SK-N-SH (cell line): ENCODE measurements at places on chromosomes 13 and 19. TPM values are rescaled to one million over a fixed set of nuclear protein-coding genes. Genes with fewer than 3 reads are reported as not detected.

The PCDH20 gene
- polyA plus RNA-seq = 0.02 TPM in 1 of 2 replicates, not detected in the other

GRCh38 chr13:95784161-95784899, 107.4 kb downstream of the DNAJC3 start:
- no peak overlapping the region for H3K4me3 ChIP-seq
- H3K27me3 ChIP-seq = no peaks in the 10 kb centered on the region
- H3K4me1 ChIP-seq = peaks cover 8% of the 10 kb centered on the region; the same call in 1 of the 2 replicates
- H3K36me3 ChIP-seq = peaks cover 8% of the 10 kb centered on the region; the same call in 1 of the 2 replicates
- H3K27ac ChIP-seq = peak overlapping the region; percentile 51

The CYSLTR2 gene
- 0.12 and 0.41 TPM in 2 replicates for polyA plus RNA-seq

The RFPL4A gene
- 0.06 TPM in 1 of 2 replicates, not detected in the other for polyA plus RNA-seq

GRCh38 chr19:1837625-1838105, 10.6 kb downstream of the REXO1 start:
- DNase-seq = peak; percentile 95
- no peaks in the 10 kb centered on the region for H3K27me3 ChIP-seq
- H3K27ac ChIP-seq = no peak overlapping the region
- H3K4me1 ChIP-seq = no peaks in the 10 kb centered on the region

The SMIM17 gene
- polyA plus RNA-seq = 0.05 and 0.06 TPM in 2 replicates

- no peak overlapping the region for H3K27ac ChIP-seq
- no peaks in the 10 kb centered on the region for H3K36me3 ChIP-seq
- peaks cover 7% of the 10 kb centered on the region; the same call in 1 of the 2 replicates for H3K4me1 ChIP-seq
- no peak for DNase-seq
- no peaks in the 10 kb centered on the region for H3K27me3 ChIP-seq
Observed at GRCh38 chr13:94154367-94154766, 325.1 kb downstream of the DCT start.

The LMO7 gene
- 83.6 and 94.9 TPM in 2 replicates for polyA plus RNA-seq

DNA sequence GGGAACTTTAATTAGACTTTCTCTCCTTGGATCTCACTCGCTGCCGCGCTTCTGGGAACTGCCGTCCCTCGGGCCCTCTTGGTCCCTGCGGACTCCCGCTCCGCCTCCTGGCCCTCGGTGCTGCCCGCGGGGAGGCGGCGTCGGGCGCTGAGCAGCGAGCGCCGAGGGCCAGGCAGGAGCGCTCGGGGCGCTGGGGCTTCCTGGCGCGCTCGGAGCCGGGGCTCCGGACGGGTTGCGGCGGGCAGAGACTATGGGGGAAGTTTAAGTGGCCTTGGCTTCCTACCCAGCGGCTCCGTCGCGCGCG, 704 bp downstream of the CHST8 start:
- H3K4me1 ChIP-seq = no peaks in the 10 kb centered on the region
- no peak overlapping the region for H3K4me3 ChIP-seq
- H3K36me3 ChIP-seq = no peaks in the 10 kb centered on the region
- no peak overlapping the region; the same call in 1 of the 2 replicates for H3K27ac ChIP-seq
- H3K27me3 ChIP-seq = peaks cover 17% of the 10 kb centered on the region; the same call in 1 of the 2 replicates

DNA sequence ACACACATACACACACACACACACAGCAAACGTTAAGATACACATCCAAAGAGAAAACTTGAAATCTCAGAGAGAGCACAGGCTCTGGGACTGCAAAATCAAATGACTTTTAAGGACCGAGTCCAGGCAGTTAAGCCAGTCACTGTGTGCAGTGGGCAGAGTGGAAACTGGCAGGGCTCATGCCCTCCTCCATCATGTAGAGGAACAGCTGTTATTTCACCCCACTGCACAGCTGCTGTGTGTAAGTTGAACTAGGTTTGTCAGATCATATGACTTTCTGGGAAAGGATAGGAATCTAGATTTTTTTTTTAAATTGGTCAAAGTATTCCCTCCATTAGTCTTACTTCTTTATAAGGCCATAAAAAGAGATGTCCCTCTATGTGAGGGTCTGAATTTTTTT, 1002.1 kb downstream of the UQCRFS1 start:
- H3K27ac ChIP-seq = no peak overlapping the region
- H3K4me1 ChIP-seq = no peaks in the 10 kb centered on the region
- H3K36me3 ChIP-seq = no peaks in the 10 kb centered on the region
- H3K4me3 ChIP-seq = no peak overlapping the region

The KIR3DL1 gene
- not detected in 2 replicates for polyA plus RNA-seq

DNA sequence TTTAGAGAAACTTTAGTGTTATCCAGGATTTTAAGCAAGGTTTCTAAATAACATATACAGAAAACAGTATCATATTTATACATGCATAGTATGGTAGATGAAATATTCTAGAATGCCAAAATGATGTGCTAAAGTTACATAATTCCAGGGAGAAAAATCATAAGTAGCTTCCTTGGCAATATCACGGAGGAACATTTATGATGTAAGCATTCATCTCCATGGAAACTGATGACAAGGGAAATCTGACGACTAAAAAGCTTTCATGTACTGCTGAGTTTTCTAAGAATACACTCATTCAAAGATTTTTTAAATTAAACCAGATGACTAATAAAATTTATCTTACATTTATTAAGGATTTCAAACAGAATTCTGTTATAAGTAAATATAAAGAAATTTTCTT, 4.7 kb downstream of the TEX30 start:
- DNase-seq = no peak
- no peak overlapping the region for H3K27ac ChIP-seq
- H3K27me3 ChIP-seq = no peaks in the 10 kb centered on the region
- no peak overlapping the region for H3K4me3 ChIP-seq
- H3K36me3 ChIP-seq = peaks cover 11% of the 10 kb centered on the region

The ZNF100 gene
- polyA plus RNA-seq = 0.93 and 1.1 TPM in 2 replicates

- peaks cover 6% of the 10 kb centered on the region for H3K36me3 ChIP-seq
- H3K27me3 ChIP-seq = no peaks in the 10 kb centered on the region
- H3K4me3 ChIP-seq = no peak overlapping the region
- DNase-seq = no peak
- no peak overlapping the region for H3K27ac ChIP-seq
Observed at GRCh38 chr19:7427944-7428343, 60.9 kb downstream of the PEX11G start.

The CEACAM1 gene
- 0.49 and 0.53 TPM in 2 replicates for polyA plus RNA-seq

The ZNF626 gene
- 2.2 and 3.2 TPM in 2 replicates for polyA plus RNA-seq

- no peaks in the 10 kb centered on the region for H3K27me3 ChIP-seq
- DNase-seq = no peak
- no peaks in the 10 kb centered on the region; the same call in 1 of the 2 replicates for H3K4me1 ChIP-seq
- no peaks in the 10 kb centered on the region for H3K36me3 ChIP-seq
- no peak overlapping the region for H3K4me3 ChIP-seq
- peak overlapping the region; percentile 70 for H3K27ac ChIP-seq
Observed at GRCh38 chr13:40406405-40407120, 259.9 kb downstream of the FOXO1 start.

- H3K4me3 ChIP-seq = no peak overlapping the region
- no peaks in the 10 kb centered on the region for H3K36me3 ChIP-seq
- H3K4me1 ChIP-seq = peaks cover 10% of the 10 kb centered on the region; the same call in 1 of the 2 replicates
Observed at GRCh38 chr19:50427997-50428425, 4.7 kb upstream of the MYBPC2 start.

DNA sequence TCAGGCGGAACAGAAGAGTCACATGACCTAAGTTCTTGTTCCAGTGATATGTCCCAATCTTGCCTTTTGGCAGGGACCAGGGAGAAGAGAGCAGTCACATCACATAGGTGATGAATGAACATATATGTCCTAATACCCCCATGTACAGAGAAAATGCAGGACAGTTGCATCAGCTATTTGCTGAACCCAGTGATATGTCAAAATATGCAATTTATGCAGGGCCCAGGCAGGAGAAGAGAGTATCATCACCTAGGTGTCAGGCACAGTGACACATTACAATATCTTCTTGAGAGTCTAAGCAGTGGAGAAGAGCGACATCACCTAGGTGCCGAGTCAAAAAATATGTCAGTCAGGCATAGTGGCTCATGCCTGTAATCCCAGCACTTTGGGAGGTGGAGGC, 139.9 kb downstream of the ZNF675 start:
- H3K27ac ChIP-seq = no peak overlapping the region
- no peak overlapping the region for H3K4me3 ChIP-seq
- no peak for DNase-seq
- H3K4me1 ChIP-seq = no peaks in the 10 kb centered on the region
- no peaks in the 10 kb centered on the region for H3K27me3 ChIP-seq
- H3K36me3 ChIP-seq = no peaks in the 10 kb centered on the region

- H3K4me1 ChIP-seq = no peaks in the 10 kb centered on the region
- H3K4me3 ChIP-seq = no peak overlapping the region
- H3K27me3 ChIP-seq = no peaks in the 10 kb centered on the region
- no peaks in the 10 kb centered on the region for H3K36me3 ChIP-seq
- H3K27ac ChIP-seq = no peak overlapping the region
Observed at GRCh38 chr13:103229674-103230073, 163.5 kb upstream of the SLC10A2 start.

The CPB2 gene
- not detected in 2 replicates for polyA plus RNA-seq

- H3K27ac ChIP-seq = peak overlapping the region; percentile 84
- H3K27me3 ChIP-seq = no peaks in the 10 kb centered on the region
- DNase-seq = no peak
- no peaks in the 10 kb centered on the region for H3K36me3 ChIP-seq
- H3K4me1 ChIP-seq = peaks cover 24% of the 10 kb centered on the region; the same call in 1 of the 2 replicates
Observed at GRCh38 chr19:44587963-44588770, 25.2 kb upstream of the IGSF23 start.

DNA sequence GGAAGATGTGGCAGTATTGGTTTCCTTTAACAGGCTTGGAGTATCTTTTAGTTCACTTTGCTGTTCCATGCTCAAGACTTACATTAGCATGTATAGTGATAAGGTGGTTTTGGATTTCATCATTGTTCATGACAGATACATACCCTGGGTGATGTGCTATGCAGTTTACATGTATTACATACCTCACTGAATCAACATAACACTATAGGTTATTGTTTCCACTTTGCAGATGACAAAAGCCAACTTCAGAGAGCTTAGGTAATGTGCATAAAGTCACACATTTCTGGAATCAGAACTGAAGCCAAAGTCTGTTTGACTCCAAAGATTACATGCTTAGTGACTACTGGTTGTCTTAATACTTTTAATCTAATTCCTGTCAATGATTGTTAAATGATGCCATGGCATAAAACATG, 7.1 kb downstream of the COMMD6 start:
- no peak overlapping the region for H3K4me3 ChIP-seq
- no peak for DNase-seq
- H3K27ac ChIP-seq = no peak overlapping the region
- H3K27me3 ChIP-seq = no peaks in the 10 kb centered on the region

The ERFL gene
- 0.03 and 0.07 TPM in 2 replicates for polyA plus RNA-seq

GRCh38 chr19:35309481-35310279, 17.7 kb downstream of the MAG start:
- no peak overlapping the region for H3K4me3 ChIP-seq
- H3K4me1 ChIP-seq = no peaks in the 10 kb centered on the region
- no peak for DNase-seq

GRCh38 chr13:99028890-99029289, 51.0 kb upstream of the DOCK9 start:
- no peak overlapping the region for H3K27ac ChIP-seq
- no peaks in the 10 kb centered on the region for H3K4me1 ChIP-seq
- no peaks in the 10 kb centered on the region for H3K27me3 ChIP-seq
- H3K4me3 ChIP-seq = no peak overlapping the region

The ZNF527 gene
- 1.9 and 2.1 TPM in 2 replicates for polyA plus RNA-seq

The MTUS2 gene
- polyA plus RNA-seq = 1.2 and 1.7 TPM in 2 replicates

DNA sequence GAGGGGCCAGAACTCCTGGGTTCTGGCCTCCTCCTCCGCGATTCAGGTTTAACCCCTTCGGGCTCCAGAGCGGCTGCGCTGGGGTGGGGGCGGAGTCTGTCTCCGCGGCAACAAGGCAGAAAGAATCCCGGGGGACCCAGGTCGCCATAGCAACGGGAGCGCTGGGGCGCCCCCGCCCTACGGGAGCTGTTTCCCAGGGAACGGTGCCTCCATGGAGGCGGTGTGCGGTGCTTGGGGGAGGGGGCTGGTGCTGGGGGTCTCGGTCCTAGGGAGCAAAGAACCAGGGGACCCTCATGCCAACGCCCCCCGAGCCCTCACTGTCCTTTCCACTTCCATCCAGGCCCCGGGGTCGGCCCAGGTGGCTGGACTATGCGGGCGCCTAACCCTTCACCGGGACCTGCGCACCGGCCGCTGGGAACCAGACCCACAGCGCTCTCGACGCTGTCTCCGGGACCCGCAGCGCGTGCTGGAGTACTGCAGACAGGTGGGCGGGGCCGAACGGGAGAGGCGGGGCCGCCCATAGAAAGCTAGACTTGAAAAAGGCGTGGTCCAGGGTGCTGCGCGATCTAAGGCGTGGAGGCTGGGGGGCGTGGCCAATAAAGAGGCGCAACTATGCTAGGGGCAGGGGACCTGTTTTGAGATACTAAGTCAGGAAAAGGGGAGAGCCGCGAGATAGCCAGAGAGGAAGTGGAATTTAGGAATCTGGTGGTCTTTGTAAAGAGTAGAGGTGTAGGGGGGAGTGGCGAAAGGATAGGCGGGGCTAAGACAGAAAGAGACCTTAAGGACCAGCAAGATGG, 1.2 kb downstream of the APLP1 start:
- H3K36me3 ChIP-seq = no peaks in the 10 kb centered on the region
- no peaks in the 10 kb centered on the region for H3K27me3 ChIP-seq
- peak overlapping the region; percentile 52 for H3K4me3 ChIP-seq
- DNase-seq = peak; percentile 89
- H3K27ac ChIP-seq = peak overlapping the region; percentile 75

DNA sequence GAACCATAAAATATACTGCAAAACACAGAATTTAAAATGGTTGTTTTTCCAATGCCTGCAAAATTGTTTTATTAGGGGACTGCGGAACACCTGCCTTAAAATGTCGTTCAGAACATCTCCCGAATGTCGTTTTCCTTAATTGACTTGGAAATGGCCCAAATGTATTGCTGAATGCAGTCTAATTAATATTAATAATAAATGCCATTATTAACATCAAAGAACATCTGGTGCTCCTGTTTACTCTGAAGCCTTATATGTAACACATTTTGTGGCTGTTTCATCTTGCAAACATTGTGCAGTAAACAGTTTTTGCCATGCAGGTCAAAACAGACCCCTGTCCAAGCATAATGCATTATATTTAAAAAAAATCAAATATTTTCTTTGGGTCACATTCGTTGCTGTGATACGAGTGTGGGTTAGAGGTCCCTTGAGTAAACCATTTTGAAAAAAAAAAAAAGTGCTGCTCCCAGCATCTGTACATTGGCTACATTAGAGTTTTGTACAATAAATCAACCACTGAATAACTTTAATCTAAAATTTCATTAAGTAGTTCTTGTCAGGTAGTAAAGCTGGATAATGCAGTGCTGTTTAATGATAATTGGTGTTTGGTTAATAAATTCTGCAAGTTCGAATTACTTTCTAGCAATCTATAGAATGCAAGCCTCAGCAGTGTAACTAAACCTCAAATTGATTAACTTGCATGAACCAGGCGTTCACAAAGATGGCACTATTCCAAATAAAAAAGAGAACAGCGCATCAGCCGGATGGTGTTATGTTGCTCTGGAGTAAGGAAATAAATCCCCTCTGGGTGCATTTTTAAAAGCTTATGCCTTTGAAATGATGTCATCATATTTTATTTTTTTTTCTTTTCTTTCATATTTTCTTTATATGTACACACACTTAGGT, 140.2 kb downstream of the ZNF536 start:
- no peak overlapping the region for H3K27ac ChIP-seq
- H3K36me3 ChIP-seq = no peaks in the 10 kb centered on the region
- no peaks in the 10 kb centered on the region for H3K27me3 ChIP-seq
- H3K4me1 ChIP-seq = peaks cover 26% of the 10 kb centered on the region
- H3K4me3 ChIP-seq = no peak overlapping the region

The LAIR2 gene
- not detected in 2 replicates for polyA plus RNA-seq

The FUT1 gene
- 0.03 and 0.08 TPM in 2 replicates for polyA plus RNA-seq

GRCh38 chr13:28097503-28097902, 2.9 kb downstream of the FLT3 start:
- H3K4me1 ChIP-seq = no peaks in the 10 kb centered on the region
- H3K4me3 ChIP-seq = no peak overlapping the region
- no peaks in the 10 kb centered on the region for H3K36me3 ChIP-seq
- H3K27me3 ChIP-seq = peaks cover 64% of the 10 kb centered on the region
